ENCODE measurements at places on chromosomes 2 and 18.

- DNase-seq, result no peak
These were observed 11.9 kb upstream of the NT5DC4 start for GRCh38 chr2:112708968-112709367.

GRCh38 chr2:121030523-121030922, 254.5 kb downstream of the TFCP2L1 start:
- DNase-seq, result no peak

- DNase-seq, result no peak
These were observed 42.1 kb downstream of the FARSB start for GRCh38 chr2:222613715-222614331.

DNA sequence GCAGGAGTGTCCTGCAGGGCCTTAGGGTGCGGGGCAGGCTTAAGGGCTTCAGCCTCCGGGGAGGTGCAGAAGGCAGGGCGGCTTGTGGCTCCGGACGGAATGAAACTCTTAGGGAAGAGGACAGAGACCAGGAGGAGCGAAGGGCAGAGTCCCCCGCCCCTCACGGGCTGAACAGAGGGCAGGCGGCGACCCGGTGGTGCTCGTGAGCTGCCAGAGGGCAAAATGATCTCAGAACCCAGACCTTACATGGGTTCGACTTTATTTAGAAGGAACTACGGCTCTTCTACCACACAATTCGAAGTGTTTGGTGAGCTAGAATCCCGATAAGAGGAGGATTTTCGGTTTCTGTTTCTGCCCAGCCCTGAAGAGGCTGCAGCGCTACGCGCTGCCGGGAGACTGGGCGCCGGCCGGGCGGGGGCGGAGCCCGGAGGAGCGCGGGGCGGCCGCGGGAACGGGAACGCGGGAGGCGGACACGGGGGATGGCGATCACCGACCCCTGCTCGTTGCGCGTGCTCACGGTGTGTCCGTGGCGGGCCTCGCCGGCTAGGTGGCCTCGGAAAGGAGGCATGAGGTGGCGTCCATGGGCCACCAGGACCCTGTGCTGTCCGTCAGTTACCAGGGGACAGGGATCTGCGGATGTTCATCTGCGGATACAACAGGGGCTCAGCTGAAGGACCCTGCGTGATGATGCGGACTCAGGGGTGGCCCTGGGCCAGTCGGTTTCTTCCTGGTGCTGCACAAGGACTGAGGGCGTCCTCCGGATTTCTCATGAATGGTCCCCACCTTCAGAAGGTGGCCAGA, 4.2 kb upstream of the SP100 start:
- peak; percentile 47 for DNase-seq

- no peak for DNase-seq
These were observed 607.4 kb downstream of the CBLN2 start for GRCh38 chr18:71936744-71937143.

DNA sequence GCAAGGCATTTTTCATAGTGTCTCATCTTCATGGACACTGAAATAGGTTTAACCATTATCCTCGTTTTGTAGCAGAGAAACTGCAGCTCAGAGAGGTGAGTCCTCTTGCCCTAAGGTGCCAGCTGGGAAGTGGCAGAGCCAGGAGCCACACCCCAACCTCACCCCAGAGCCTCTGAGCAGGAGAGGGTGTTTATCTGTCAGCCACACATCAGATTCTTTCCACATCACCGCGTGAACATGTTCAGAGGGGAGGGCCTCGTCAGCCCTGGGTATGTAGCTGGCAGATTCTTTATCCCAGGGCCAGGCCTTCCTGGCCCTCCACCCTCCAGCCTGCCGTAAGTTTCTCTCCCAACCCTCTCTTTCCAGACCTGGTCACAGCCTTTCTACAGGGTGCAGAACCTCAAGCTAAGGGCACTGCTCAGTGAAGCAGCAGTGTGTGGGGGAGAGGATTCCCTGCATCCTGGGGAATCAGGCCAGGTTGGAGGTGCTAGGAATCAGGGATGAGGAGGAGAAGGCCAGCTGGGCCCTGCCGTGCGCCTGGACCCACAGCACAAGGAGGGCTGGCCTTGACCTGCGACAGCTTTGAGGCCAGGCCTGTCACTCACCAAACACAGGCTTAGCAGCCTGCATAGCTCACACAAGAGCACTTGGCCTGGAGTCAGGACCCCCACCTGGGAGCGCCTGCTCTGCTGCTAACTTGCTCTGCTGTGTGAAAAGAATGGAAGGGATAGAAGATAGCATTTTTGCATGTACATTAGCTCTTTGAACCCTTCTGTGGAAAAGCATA, 111.3 kb upstream of the MCFD2 start:
- no peak for DNase-seq

DNA sequence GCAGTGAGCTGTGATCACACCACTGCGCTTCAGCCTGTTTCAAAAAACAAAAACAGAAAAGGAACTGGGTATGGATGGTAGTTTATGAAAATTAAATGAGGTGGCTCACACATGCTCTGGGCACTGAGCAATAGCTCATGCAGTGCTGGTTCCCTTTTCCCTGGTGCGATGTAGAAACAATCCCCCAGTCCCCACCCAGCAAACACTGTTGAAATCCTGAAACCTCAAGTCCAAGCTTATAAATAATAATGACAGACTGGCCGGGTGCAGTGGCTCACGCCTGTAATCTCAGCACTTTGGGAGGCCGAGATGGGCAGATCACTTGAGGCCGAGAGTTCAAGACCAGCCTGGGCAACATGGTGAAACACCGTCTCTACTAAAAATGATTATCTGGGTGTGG, 55.4 kb upstream of the SMAD2 start:
- DNase-seq, result peak; percentile 64

Measured in CD4-positive, alpha-beta T cell treated with Interleukin-15 for 1 hour (primary cell).